ENCODE measurements at places on chromosomes 2 and 18. TPM values are rescaled to one million over a fixed set of nuclear protein-coding genes. Genes with fewer than 3 reads are reported as not detected.
A peak's percentile ranks its signal among the peaks of the same experiment; 100 is the strongest.

The EVA1A gene
- 5.7 TPM for total RNA-seq

DNA sequence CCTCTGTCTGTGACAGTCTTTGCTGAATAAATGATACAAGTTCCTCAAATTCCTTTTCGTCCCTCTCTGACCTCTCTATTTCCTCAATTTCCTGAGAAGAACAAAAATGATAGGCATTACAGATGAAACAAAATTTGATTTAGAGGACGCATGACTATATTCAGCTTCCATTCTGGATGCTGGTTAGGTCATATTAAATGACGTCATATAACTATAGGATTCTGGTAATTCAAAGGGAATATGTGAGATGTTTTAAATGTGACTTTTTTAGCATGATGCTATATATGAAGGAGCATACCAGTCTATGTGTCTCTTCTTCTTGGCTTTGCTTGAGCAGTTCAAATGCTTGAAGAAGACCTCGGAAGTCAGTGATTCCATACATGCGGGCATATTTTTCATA lies 102.3 kb downstream of the TTN start:
- DNase-seq: no peak
- H3K4me3 ChIP-seq: no peak overlapping the region
- H3K27ac ChIP-seq: no peak overlapping the region
- H3K36me3 ChIP-seq: no peaks in the 10 kb centered on the region
- H3K4me1 ChIP-seq: no peaks in the 10 kb centered on the region

The LRP1B gene
- 0.99 TPM for total RNA-seq

The CNRIP1 gene
- 3.4 TPM for total RNA-seq

DNA sequence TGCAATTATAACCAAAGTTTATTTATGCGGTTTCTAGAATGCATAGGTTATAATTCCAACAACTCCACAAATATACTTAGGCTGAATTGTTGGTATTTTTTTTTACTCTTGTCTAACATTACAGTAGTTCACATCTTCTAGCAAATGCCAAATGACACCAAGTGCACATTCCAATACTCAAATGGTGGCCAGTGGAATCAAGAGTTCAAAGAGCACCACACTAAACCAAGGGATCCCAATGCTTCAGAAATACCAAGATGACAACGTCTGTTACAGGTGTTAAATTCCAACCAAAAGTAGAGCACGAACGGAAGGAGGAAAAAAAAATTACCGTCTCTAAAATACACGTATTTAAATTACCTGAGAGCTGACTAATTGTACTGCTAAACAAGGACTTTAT lies 136.2 kb downstream of the TMEM247 start:
- DNase-seq: no peak
- peaks cover 16% of the 10 kb centered on the region for H3K36me3 ChIP-seq
- H3K27me3 ChIP-seq: no peaks in the 10 kb centered on the region
- no peak overlapping the region for H3K27ac ChIP-seq
- H3K4me1 ChIP-seq: peaks cover 26% of the 10 kb centered on the region

The STEAP3 gene
- 21.7 TPM for total RNA-seq

DNA sequence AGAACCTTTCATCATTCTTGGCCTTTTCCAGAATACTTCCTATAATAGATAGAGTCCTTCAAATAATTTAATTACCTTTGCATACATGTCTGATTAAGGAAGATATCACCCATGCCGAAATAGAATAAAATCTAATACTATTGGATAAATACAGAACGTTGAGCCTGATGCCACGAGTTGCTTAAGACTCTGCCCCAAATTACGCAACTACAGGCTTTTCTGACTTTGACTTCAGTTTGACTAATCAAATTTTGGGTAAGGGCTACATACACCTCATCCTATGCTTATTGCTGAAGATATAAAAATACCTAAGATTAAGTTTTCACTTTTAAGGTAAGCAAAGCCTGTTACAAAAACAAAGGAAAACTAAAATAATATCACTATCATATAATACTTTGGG lies 1065.1 kb upstream of the NRXN1 start:
- no peak overlapping the region for H3K4me3 ChIP-seq
- no peaks in the 10 kb centered on the region for H3K4me1 ChIP-seq
- no peaks in the 10 kb centered on the region for H3K36me3 ChIP-seq
- no peaks in the 10 kb centered on the region for H3K27me3 ChIP-seq
- H3K27ac ChIP-seq: no peak overlapping the region

DNA sequence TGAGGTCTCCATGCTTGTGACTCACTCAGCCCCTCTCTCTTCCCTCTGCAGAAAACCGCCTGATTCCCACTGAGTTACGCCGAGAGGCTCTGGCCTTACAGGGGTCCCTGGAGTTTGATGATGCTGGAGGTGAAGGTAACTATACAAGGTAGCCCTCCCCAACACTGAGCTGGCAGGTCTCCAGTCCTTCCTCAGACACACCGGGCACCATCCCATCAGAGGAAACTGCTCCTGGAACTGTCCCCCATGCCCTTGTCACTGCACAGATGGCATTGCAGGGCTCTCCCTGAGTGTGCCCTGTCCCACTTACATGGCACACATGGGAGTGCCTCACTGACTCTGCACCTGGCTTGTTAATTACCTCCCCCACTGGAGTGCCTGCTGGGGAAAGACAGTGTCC lies 1.9 kb downstream of the IMP4 start:
- no peak overlapping the region for H3K27ac ChIP-seq
- H3K36me3 ChIP-seq: peaks cover 54% of the 10 kb centered on the region
- no peak for DNase-seq
- no peaks in the 10 kb centered on the region for H3K27me3 ChIP-seq

DNA sequence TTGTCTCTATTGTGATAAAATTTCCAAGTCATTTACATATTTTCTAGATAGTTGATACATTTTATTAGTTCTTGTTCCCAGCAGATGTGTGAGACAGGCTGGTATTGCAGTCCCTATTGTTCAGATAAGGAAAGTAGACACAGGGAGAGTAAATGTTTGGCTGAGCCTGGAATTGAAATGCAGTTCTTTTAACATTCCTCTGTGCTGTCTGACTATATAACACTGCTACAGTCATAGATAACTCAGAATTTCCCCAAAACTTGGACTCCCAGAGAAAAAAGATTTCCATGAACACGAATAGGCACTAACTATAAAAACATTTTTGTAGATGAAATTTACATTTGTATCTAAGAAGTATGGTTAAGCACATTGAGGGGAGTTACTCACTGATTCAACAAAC lies 71.4 kb downstream of the PLCL1 start:
- no peak overlapping the region for H3K4me3 ChIP-seq
- no peaks in the 10 kb centered on the region for H3K27me3 ChIP-seq
- H3K36me3 ChIP-seq: no peaks in the 10 kb centered on the region
- no peak overlapping the region for H3K27ac ChIP-seq

The NEU4 gene
- total RNA-seq: not detected

DNA sequence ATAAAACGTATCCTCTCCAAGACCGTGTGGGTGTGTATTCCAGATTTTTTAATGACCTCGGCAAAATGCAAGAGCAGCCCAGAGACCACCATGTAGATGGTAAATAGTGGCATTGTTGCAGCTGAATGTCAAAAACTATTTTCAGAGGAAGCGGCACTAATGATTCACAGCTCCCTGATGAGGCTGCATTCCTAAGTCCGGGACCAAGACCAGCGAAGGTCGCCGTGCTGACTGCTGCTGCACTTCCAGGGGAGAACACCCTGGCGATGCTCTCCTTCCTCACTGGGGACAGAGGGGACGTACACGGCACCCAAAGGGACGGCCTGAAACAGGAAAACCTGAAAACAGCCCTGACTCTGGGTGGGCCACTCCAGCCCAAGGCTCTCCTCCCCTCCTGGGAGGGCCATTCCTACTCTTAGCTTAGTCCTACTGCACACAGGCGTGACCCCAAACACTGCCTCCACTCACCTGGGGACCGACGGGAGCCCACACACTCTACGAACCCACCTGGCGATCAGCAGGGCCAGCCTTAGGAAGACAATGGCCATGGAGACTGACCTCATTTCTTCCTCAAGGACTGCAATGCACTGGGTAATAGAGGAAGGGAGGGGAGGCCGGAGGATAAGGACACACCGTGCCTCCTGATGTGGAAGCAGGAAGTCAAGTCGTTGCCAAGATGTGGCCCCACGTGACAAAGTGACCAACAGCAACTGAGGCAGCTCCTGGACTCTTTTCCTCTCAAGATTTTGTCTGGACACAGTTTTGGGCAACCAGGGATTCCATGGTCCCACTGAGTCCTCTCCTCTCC lies 82.8 kb downstream of the ZNF516 start:
- no peak overlapping the region for H3K4me3 ChIP-seq
- no peaks in the 10 kb centered on the region for H3K36me3 ChIP-seq
- DNase-seq: no peak
- H3K4me1 ChIP-seq: peaks cover 27% of the 10 kb centered on the region
- H3K27me3 ChIP-seq: no peaks in the 10 kb centered on the region
- peak overlapping the region; percentile 19 for H3K27ac ChIP-seq

DNA sequence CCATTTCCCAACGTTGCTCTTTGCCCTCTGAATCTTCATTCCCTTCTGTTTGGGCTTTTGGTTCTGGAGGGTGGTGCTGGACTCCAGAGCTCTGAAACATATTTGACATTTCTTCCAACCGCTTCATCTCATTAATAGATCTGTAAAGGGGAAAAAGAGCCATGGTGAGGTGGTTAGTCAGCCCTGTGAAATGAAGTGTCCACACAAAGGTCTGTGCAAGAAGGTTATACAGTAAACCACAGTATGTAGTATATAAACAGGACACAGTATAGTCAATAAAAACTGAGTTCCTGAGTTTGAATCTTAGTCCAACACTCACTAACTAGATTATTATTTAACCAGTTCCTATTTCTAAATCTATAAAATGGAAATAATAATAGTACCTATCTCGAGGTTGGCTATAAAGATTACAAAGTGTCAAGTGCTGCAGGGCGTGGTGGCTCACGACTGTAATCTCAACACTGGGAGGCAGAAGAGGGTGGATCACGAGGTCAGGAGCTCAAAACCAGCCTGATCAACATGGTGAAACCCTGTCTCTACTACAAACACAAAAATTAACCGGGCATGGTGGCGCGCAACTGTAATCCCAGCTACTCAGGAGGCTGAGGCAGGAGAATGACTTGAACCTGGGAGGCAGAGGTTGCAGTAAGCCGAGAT lies 13.1 kb downstream of the STARD7 start:
- no peak overlapping the region for H3K4me3 ChIP-seq
- DNase-seq: no peak
- no peaks in the 10 kb centered on the region for H3K27me3 ChIP-seq
- H3K27ac ChIP-seq: no peak overlapping the region
- H3K4me1 ChIP-seq: peaks cover 12% of the 10 kb centered on the region

The CENPA gene
- total RNA-seq: 2.3 TPM

DNA sequence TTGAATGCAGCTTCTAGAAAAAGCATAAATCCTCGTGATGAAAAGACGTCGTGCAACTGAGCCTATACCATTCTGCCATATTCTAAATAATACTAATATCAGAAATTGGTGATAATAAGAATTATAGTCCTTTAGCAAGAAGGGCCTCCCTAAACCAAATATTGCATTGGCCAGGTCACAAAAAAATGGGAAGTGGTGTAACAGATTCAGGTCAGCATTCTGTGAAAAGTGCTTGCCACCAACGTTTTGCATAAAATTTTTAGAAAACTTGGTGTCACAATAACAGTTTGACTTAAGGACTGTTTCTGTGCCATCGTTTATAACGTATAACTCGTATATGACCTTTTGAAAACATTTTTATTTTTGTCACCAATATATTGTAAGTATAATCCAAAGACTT lies 603.6 kb downstream of the CPS1 start:
- no peaks in the 10 kb centered on the region for H3K27me3 ChIP-seq
- H3K36me3 ChIP-seq: no peaks in the 10 kb centered on the region
- no peak overlapping the region for H3K27ac ChIP-seq
- no peak for DNase-seq
- no peak overlapping the region for H3K4me3 ChIP-seq

- peaks cover 30% of the 10 kb centered on the region for H3K36me3 ChIP-seq
- H3K27ac ChIP-seq: peak overlapping the region; percentile 22
- DNase-seq: no peak
- no peaks in the 10 kb centered on the region for H3K27me3 ChIP-seq
These were observed 14.0 kb downstream of the UGP2 start for GRCh38 chr2:63855418-63856302.

DNA sequence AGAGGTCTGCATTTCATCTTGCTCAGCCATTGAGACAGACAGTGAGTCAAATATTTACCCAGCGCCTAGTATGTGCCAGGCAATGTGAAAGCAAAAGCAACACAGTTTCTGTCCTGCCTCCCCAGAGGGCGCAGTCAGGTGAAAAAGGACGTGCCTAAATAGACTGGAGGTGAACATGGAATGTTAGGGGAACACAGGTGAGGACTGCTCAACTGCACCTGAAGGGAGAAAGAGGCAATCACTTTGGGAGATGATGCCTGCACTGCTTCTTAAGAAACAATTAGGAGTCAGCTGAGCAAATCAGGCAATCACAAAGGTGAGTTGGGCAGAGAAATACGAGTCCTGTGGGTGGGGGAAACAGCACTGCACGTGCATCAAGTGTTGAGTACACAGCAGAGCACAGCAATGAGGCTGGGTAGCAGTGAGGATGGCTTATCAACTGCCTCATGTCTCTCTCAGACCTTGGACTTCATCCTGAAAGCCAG lies 218.3 kb upstream of the SMAD7 start:
- no peak overlapping the region for H3K27ac ChIP-seq
- no peak overlapping the region for H3K4me3 ChIP-seq
- no peak for DNase-seq
- no peaks in the 10 kb centered on the region for H3K27me3 ChIP-seq
- no peaks in the 10 kb centered on the region for H3K4me1 ChIP-seq

All from suprapubic skin (tissue), 4 donors.